ENCODE measurements at places on chromosomes 7 and 10.

DNA sequence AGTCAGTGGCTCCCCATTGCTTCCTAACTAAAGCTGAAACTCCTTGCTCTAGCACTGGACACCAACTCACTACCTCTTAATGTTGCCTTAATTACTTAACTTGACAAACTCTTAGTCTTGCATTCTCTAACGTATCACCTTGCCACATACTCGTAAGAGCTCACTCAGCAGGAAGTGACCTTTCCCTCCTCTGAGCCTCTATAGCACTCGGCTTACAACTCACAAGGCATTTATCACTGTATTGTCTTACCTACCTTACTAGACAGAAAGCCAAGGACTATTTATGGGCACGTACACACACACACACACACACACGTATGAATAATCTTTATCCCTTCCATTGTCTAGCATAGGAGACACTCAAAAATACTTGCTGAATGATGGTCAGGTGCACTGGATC is 21.2 kb downstream of the CEP41 start:
- DNase-seq: no peak

- DNase-seq: no peak
These were observed 127.6 kb downstream of the SLC16A9 start for GRCh38 chr10:59582058-59582457.

- DNase-seq: no peak
These were observed 591.5 kb upstream of the ANKRD30A start for GRCh38 chr10:36533861-36534260.

- no peak for DNase-seq
These were observed 70.3 kb upstream of the SHH start for GRCh38 chr7:155882596-155882995.

DNA sequence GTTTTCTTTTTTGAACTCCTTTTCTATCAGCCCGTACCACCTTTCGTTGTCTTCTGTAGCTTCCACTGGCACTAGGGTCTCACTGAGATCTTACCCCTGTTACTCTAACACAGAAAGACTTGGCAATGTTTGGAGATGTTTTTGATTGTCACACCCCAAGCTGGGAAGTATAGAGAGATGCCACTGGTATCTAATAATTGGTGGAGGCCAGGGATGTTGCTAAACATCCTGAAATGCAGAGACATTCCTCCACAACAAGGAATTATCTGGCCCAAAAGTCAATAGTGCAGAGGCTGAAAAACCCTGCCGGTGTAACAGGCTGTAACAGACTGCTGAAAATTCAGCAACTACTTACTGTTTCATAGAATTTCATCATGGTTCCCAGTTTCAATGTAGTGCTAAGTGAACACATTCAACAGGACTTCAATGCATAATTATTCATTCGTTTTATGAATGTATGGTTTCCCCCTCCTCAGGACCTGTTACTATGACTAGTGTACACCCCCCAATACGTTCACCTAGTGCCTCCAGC is 115.9 kb downstream of the TRIM24 start:
- DNase-seq: no peak

- DNase-seq: no peak
These were observed 80.5 kb upstream of the TMEM106B start for GRCh38 chr7:12130609-12131008.

DNA sequence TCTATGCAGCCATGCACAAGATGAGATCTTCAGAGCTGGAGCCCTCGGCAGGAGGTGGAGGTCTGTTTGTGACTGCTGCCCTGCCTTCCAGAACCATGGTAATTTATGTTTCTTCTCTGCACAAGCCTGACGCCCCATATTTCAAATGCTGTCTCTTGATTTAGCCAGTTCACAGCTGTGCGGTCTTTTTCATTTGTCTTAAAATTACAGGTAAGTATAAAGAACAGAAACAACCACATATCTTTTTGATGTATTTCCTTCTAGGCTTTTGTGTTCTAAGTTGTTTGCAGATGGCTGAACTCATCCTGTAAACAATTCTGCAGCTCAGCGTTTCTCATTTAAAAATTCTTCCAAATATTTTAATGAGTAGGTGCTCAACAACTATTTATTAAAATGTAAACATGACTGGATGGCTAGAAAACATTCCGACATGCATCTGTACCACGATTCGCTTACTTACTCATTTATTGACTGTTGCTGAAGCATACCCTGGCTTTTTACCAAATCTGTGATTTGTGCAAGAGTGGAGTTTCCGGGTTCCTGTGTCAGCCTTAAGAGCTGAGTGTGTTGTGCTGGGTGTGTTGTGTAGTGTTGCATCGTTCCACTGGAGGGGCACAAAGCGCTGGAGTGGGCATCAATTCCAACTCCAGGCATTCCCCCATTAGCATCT is 58.9 kb downstream of the PIP4K2A start:
- DNase-seq: no peak

GRCh38 chr10:82815680-82816079 is 940.7 kb downstream of the NRG3 start:
- DNase-seq: no peak

- DNase-seq: no peak
These were observed 61.3 kb downstream of the MICU1 start for GRCh38 chr10:72564596-72564995.

DNA sequence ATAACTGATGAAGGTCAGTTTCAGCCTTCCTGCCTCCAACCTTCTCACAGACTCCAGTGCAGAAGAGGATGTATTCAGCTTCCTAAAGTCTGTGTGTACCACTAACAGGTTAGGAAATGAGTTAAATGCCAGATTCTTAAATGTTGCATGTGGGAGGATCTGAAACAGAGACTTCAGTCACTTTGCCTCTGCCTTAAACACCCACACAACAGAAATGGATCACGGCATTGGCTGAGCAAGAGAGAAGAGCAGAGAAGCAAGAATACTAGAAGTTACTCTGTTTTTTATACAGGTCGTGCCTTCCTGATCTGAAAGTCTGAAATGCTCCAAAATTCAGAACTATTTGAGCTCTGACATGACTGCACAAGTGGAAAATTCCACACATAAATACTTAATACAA is 98.9 kb upstream of the ARHGAP21 start:
- no peak for DNase-seq

DNA sequence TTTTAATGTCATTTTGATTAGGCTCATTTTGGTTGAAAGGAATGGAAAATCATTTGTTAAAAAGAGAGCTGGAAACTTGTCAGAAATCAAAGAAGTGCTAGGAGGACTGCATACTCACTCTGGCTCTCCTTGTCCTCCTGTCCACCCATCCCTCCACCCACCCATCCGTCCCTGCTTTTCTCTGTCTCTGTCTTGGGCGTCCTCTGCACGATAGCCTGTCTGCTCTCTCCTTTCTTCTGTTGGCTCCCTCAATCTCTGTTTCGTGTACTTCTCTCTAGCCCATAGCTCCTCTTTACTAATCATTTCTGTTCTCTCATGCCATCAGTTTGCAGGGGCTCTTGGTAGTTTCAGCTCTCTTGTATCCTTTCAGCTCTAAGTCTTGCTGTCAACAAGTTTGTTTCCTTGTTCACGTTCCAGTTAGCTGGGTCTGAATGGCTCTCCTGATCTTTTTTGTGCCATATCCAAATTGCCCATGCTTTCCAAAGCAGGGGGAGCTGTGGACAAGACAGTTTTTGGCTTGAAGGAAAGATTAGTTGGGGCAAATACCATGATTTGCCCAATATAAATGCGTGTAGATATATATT is 75.6 kb downstream of the KAT6B start:
- DNase-seq: no peak

DNA sequence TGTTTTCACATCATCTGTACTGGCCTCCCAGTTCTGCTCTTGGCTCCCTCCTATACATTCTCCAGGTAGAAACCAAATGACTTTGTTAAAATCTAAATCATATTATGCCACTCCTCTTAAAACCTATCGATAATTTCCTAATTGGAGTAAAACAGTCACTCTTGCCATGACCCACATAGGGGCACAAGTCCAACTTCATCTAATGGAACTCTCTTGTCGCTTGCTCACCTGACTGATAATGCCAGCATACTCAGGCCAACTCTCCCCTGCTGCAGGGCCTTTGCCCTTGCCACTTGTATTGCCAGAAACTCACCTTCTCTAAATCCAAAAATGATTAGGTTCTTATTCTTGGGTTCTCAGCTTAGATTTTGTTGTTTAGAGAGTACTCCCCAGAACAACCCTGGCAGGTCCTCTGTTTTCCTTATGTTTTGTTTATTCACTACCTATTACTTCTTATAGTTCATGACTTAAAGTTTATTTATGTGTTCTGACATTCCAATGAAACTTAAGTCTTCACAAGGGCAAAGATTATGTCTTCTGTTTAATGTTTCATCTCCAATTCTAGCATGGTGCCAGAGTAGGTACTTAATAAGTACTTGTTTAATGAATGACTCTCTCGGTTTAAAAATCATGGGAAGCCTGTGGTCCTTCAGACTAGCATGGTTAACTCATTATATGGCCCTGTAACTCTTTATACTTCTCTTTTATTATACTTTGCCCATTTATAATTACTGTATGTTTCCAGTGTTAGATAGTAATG is 345.9 kb upstream of the SMIM30 start:
- no peak for DNase-seq

DNA sequence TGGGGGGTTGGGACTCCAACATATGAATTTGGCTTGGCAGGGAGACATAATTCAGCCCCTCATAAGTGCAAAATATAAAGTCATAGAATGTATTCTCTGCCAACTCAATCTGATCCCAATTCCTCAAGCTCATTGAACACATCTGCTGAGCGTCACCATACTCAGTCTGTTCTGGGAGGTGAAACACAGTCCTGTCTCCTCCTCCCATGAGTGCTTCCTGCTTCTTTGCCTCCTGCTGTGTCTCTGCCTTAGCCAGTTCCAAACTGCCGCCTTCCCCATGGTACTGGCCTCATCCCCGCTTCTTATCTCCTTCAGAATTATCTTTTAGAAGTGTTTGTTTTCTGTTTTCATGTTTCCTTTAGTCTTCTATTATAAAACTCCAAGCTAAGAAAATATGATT is 365.5 kb downstream of the TNS3 start:
- DNase-seq: no peak

- DNase-seq: no peak
These were observed 9.6 kb downstream of the UBTD1 start for GRCh38 chr10:97508342-97508741.

GRCh38 chr7:67440321-67440720 is 443.7 kb downstream of the TYW1 start:
- DNase-seq: no peak

GRCh38 chr10:103685880-103686669 is 169.3 kb downstream of the SH3PXD2A start:
- peak; percentile 56 for DNase-seq

DNA sequence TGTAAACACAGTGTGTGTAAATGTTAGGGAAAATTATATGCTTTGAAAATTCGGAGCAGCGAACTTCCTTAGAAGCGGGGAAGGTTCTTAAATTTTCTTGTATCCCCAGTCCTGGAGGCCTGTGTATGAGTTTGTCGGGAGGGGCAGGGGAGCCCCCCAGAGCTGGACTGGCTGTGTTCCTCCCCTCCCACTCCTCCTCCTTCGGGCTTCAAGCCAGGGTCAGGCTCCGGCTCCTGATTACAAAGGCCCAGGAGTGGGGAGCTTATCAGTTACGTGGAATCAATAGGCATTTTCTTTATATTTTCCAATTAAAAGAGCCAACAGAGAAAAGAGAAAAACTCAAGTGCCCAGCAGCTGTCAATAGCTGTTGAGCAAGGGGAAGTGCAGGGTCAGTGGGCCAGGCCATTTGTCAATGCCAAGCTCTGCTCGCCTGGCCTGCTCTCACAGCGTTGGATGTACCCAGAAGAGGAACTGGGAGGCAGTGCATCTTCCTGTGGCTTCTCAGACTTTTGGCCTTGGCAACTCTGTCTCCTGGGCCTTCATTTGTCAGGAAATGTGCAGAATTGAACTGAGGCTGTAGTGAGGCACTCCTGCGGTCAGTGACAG is 156.9 kb upstream of the PCBD1 start:
- DNase-seq: peak; percentile 97

- DNase-seq: no peak
These were observed 5.5 kb upstream of the ZNF316 start for GRCh38 chr7:6631605-6632004.

DNA sequence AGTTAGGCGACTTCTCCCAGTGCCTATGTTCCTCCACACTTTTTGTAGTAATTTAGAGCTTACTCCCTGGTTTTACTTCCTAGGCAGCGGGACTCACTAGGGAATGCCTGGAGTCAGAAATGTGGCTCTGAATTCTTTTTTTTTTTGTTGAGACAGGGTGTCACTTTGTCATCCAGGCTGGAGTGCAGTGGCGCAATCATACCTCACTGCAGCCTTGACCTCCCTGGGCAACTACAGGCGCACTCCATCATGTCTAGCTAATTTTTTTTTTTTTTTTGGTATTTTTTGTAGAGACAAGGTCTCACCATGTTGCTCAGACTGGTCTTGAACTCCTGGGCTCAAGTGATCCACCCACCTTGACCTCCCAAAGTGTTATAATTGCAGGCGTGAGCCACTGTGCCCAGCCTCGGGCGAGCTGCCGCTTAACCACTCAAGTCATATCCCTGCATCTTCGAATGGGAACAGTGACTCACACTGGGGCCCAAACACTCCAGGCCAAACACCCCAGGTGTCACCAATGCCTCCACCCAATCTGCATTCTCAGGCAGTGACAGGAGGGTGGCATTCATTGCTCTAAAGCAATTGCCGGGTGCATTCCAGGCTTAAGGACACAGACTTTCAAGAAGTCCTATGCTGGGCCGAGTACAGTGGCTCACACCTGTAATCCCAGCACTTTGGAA is 19.6 kb downstream of the RGS10 start:
- no peak for DNase-seq

GRCh38 chr10:44801383-44802327 is 109.5 kb upstream of the TMEM72 start:
- no peak for DNase-seq

- DNase-seq: no peak
These were observed 4.1 kb upstream of the OIT3 start for GRCh38 chr10:72889391-72889831.
